Thoracic aorta (tissue), 2 donors: ENCODE measurements at places on chromosomes 7 and 10.

- DNase-seq: no peak
Measured at GRCh38 chr7:157544980-157545680, 208.3 kb downstream of the DNAJB6 start.

- DNase-seq: no peak
Measured at GRCh38 chr7:153390955-153391354, 631.4 kb downstream of the ACTR3B start.

DNA sequence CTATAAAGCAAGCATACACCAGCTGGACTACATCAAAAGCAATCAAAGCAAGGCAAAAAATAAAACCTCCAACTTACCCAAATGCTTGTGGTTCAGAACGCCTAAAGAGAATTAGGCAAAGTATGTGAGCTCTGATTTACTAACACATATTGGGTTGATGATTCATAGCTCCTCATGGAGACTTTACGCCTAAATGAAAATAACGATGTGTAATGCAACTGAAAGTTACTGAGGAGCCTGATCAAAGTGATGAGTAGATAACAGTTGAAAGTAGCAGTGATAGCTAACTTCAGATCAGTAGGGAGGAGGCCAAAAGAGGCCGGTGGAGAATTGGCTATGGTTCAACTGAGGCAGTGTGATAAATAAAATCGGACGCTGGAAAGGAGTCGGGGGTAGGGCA lies 85.0 kb downstream of the MPP7 start:
- DNase-seq: no peak

GRCh38 chr7:142868986-142869415 lies 14.1 kb downstream of the EPHB6 start:
- no peak for DNase-seq

GRCh38 chr10:114779803-114780576 lies 41.6 kb upstream of the FHIP2A start:
- DNase-seq: no peak

DNA sequence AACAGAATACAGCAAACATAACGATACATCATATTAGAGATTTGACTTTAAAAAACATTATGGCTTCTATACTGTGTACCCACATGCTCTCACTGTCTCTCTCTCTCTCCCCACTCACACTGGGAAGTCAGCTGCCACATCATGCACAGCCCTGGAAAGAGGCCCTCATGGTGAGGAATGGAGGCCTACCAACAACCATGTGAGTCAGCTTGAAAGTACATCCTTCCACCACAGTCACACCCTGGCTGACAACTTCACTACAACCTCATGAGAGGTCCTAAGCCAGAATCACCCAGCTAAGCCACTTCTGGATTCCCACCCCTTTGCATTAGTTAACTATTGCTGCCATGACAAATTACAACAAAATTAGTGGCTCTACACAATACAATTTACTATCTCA lies 23.3 kb upstream of the GPR22 start:
- DNase-seq: no peak

GRCh38 chr7:135449436-135449835 lies 60.5 kb downstream of the CNOT4 start:
- DNase-seq: no peak

DNA sequence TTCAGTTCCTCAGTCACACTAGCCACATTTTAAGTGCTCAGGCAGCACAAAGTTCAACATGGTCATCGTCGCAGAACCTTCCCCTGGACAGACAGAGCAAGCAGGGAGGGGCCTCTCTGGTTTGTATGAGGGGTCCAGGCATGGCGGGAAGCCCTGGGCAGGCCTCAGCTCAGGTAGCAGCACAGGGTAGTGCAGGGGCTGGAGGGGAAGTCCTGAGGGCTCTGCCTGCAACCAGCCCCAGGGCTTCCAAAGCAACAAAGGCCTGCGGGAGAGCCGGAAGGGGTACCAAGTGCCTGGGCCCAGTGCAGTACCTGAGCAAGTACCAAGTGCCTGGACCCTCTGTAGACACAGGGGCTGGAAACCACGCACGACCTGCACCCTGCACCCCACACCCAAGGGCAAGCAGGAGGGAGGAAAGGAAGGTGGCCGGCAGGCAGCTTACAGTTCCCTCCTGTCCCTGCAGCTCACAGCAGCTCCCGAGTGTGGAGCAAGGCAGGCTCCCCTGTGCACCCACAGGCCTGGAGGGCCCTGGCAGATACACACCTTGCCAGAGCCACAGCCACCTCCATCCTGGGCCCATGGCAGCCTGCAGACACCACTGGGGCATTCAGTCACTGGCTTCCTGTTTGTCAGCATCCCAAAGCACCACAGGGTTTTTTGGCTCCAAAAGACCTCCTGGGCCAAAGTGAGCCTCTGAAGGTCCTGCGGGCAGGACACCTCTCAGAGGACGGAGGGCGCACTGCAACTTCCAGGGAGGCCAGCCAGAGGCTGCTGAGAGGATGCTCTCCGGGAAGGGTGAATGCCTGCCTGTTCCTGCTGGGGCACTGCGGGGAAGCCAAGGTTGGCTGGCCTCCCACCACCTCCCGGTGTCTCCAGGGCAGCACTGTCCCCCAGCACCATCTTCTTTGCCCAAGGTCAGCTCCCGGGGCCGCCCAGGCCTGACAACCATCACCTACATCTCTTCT lies 6.5 kb upstream of the RET start:
- DNase-seq: no peak

DNA sequence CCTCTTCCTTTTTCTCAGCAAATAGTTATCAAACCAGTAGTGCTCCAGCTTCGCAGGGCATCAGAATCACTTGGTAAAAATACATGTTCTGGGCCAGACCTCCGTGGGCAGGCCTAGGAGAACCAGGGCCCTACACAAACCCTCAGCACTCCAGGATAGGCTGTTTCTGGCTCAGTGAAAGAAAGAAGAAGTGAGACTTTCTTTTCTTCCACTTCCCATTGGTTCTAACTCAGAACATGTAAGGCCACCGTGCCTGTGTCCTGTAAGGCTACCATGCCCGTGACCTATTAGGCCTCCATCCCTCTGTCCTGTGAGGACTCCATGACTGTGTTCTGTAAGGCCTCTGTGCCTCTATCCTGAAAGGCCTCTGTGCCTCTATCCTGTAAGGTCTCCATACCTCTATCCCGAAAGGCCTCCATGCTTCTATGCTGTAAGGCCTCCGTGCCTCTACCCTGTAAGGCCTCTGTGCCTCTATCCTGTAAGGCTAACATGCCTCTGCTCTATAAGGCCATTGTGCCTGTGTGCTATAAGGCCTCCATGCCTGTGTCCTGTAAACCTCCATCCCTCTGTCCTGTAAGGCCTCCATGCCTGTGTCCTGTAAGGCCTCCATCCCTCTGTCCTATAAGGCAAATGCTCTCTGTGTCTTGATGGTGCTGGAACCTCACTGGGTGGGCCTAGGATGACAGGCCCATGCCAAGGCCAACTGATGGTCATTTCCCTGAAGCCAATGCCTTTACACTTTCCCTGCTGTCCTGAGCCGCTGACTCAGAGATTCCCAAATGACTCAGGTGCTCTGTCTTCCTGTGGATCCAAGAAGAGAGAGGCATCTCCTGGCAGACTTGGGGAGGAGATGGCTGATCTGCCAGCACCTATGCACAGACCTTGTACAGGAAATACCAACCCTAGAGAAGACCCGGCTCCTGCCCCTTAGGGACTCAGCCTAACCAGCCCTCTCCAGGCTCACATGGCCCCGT lies 96.6 kb upstream of the CACUL1 start:
- DNase-seq: no peak

- DNase-seq: no peak
Measured at GRCh38 chr7:26200038-26200443, 505 bp downstream of the HNRNPA2B1 start.

- no peak for DNase-seq
Measured at GRCh38 chr10:124739986-124740368, 4.2 kb downstream of the FAM53B start.

GRCh38 chr10:42929236-42929635 lies 146.6 kb downstream of the BMS1 start:
- no peak for DNase-seq

DNA sequence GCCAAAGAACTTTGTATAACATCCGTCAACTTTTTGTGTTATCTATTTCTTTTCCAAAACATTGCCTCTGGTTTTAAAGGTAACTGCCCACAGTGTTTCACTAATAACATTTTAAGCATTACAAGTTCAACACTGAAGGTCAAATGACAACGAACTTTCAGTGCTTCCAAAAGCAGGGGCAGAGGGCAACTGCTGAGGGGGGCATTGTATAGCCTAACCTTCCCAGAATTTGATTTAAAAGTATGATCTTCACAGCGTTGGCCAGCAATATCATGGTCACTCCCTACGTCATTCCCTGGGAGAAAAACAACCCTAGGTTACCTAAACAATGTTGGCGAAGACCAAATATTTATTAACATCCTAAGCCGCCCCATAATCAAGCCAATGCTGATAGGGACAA lies 2.5 kb upstream of the GOT1 start:
- DNase-seq: no peak

GRCh38 chr10:22379059-22379458 lies 33.8 kb downstream of the SPAG6 start:
- DNase-seq: no peak

DNA sequence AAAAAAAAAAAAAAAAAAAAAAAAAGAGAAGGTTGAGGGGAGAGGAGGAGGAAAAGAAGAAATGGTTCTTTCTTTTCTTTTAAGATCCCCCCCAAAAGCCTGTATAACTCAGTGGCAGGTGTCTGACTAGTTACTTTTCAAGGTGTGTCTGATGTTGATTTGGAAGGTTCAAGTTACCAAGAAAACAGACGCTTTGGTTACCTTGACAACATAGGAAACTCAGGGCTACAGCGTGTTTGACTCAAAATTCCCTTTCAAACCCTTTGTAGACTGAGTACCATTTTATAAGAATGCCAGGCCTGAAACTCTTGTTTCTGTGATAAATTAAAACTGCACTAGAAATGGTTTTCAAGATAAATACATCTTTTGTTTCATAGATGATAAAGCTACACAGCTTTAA lies 286.8 kb downstream of the SKIDA1 start:
- no peak for DNase-seq

DNA sequence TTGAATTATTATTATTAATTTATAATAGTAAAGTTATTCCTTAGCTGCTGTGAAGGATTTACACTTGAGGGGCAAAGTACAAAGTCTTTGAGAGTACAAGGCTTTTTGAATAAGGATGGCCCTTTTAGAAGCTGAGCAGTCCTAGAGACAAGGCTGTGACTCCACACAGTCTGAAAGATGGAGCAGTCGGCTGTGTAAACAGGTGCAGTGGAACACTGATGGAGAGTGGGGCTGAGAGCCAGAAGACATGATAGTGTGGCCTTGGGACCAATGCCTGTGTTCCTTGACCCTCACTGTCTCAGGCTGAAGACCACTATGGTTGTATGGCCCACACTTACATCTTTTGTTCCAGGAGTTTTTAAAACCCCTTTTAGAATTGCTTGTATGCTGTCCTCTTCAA lies 311.2 kb upstream of the PHF14 start:
- DNase-seq: no peak
